Activated CD4-positive, alpha-beta T cell treated with anti-CD3 and anti-CD28 coated beads, Interleukin-2, amount 10 ng/mL, durations not matched to agents 24 days and 14 days (primary cell): ENCODE measurements at places on chromosomes 7 and 10. TPM values are rescaled to one million over a fixed set of nuclear protein-coding genes. Genes with fewer than 3 reads are reported as not detected.

DNA sequence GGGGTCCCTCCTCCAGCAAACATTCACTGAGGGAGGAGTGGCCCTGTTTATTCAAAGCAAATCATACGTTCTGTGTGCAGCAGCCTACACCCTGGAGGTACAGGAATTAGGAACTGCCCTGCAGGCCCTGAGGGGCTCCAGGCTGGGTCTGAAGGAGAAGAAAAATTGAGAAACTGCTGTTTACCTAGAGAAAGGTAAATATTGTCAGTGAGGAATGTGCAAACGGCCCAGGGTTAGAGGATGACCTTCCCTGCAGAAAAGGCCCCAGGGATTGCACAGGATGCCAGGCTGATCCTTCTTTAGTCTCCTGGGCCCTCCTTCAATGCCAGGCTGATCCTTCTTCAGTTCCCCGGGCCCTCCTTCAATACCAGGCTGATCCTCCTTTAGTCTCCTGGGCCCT is 5.7 kb downstream of the CALML5 start:
- H3K4me3 ChIP-seq: no peak overlapping the region
- no peak overlapping the region for H3K27ac ChIP-seq
- DNase-seq: no peak
- no peaks in the 10 kb centered on the region for H3K27me3 ChIP-seq

Gene KIF11
- 39.0 and 39.9 TPM in 2 replicates for total RNA-seq

GRCh38 chr10:34682580-34682979 is 132.5 kb downstream of the PARD3 start:
- H3K27me3 ChIP-seq: no peaks in the 10 kb centered on the region
- H3K27ac ChIP-seq: no peak overlapping the region

DNA sequence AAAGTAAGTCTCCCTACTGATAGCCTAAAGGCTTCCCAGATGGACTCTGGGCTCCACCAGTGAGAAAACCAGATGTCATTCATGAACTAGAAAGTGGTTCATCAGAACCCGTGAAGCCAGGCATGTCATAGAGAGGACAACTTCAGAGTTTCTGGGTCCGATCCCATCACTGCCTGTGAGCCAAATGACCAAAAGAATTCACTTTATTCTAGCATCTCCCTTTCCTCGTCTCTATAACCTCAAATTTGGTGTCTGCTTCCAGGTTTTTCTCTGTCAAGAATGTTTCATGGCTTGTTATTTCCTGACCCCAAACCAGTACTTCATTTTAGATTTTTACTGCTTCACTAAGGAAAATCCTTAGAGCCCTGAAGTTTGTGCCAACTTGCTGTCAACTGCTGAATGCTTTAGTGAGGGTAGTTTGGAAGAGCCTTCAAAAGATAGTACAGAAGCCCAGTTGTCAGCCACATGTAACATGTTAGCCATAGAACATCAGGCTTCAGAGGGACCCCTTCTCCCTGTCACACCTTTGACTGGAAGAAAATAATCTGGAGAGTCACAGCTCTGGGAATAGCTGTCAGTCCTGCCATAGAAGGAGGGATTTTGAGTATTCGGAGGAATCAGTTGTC is 34.0 kb downstream of the ITGB8 start:
- H3K4me1 ChIP-seq: no peaks in the 10 kb centered on the region
- no peak for DNase-seq
- no peaks in the 10 kb centered on the region for H3K36me3 ChIP-seq
- H3K27me3 ChIP-seq: no peaks in the 10 kb centered on the region
